GM23248 (cell line): ENCODE measurements at places on chromosomes 7 and 10.

- peak; percentile 59 for DNase-seq
Measured at GRCh38 chr10:124524991-124525653, 63.5 kb downstream of the LHPP start.

- peak; percentile 63 for DNase-seq
Measured at GRCh38 chr10:63628526-63629362, 107.5 kb downstream of the REEP3 start.

- DNase-seq = peak; percentile 75
Measured at GRCh38 chr7:121504482-121504881, 108.4 kb upstream of the FAM3C start.

- peak; percentile 3 for DNase-seq
Measured at GRCh38 chr7:157875230-157876179, 538.7 kb downstream of the DNAJB6 start.

- DNase-seq = no peak
Measured at GRCh38 chr7:4216016-4216415, 466.1 kb upstream of the FOXK1 start.

DNA sequence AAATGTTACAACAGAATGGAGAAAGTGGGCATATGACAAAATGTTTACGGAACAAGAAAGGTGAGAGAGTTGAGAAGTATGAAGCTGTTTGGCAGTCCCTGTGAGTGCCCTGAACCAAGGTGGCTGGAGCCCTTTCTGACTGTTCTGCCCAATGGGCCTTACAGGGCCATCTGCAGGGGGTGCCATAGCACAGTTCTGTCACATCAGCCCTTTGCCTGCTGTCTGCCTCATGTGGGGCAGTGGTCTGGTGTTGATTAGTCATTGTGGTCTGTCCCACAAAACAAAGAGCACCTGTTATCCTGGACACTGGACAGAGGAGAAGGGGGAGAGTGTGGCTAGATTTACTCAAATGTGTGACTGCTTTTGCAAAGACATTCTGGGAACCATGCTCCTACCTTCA lies 51.5 kb upstream of the OSBPL3 start:
- DNase-seq = no peak

DNA sequence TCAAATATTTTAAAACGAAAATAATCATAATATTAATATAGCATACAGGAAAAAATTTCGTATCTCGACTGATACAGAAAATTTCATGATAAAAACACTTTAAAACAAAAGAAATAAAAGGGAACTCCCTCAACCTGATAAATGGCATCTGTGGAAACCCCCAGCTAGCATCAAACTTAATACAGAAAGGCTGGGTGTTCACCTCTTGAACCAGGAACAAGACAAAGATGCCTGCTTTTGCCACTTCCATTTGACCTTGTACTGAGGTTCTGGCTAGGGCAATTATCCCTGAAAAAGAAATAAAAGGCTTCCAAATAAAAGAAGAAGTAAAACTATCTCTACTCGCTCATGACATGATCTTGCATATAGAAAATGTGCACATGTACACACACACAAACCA lies 2.5 kb upstream of the ALOX5 start:
- DNase-seq = no peak

- peak; percentile 29 for DNase-seq
Measured at GRCh38 chr10:112960151-112960681, 10.2 kb downstream of the TCF7L2 start.

DNA sequence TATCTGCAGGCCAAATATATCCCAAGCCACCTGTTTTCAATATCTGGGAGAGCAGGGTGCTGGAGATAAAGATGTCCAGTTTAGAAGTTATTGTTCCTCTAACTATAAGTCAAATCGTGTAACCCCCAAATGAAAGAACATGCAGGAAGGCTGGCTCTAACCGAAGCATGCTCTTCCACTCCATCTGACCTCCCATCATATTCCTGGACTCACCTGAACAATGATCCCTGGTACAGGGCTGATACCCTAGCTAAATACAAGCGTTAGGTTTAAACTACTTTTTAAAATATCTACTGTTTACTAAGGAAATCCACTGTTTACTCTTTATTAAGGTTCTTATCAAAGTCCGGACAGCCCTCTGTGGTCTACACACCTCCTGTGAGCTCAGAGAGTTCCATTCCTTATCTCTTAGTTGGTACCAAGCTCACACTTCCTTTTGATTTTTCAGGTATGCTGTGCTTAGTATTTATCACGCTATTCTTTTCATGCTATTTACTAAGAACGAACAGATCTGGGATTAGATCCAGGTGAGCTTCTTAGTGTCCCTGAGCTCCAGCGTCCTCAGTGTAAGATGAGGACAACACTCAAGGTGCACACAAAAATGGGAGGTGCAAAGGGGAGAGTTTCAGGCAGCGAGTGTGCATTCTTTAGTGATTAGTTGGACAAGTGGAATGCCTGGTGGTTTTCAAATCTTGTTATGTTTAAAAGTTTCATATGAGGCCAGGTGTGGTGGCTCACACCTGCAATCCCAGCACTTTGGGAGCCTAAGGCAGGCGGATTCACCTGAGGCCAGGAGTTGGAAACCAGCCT lies 23.6 kb upstream of the COBL start:
- no peak for DNase-seq

DNA sequence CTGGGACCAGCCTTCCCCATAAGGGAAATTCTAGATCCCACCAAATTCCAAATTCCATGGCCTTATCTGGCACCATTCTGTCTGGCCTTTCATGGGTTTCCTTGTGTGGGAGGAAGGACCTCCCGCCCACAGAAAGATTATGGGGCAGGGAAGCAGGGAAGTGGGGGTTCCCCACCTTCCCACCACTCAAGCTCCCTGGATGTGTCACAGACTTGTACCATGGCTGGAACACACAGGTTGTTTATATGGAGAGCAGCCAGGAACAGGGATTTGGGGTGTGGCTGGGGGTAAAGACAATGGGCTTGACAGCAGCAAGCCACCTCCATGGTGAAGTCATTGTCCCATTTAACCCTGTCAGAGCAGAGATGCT lies 18.3 kb downstream of the UNC5B start:
- no peak for DNase-seq

- peak; percentile 87 for DNase-seq
Measured at GRCh38 chr10:49272251-49273081, 26.5 kb upstream of the C10orf71 start.

- DNase-seq = peak; percentile 37
Measured at GRCh38 chr10:63064706-63065105, 68.4 kb upstream of the NRBF2 start.

- no peak for DNase-seq
Measured at GRCh38 chr10:61286686-61287085, 166.5 kb downstream of the TMEM26 start.

- no peak for DNase-seq
Measured at GRCh38 chr7:136142583-136142982, 165.4 kb upstream of the MTPN start.

DNA sequence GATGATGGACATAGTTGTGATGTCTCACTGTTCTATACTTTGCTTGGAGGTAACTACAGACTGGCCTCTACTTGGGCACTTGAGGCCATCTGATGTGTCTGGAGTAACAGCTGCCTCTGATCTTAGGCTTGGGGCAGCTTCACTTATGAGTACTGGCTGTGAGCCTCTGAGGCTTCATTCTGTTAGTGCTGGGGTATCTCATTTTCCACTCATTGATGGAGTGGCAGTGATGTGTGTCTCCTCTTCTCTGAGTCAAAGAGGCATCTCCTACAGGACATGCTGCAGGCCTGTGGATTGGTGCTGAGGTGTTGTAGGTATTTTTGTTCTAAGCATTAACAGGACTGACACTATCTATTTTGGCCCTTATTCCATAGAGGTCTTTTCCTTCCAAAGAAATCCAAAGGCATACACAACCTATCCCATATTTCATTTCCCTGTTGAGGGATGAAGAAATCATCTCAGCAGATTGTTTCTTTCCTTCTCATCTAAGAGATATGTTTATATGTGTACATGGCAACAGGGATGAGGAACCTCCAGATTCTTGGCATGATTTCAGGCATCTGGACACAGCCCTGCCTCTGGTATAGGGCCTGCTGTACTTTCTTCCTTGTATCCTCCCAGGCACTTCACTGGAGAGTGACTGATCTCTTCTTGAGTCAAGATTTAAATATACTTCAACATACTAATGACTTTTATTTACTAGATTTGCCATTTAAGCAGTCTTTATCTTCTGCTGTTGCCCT lies 65.7 kb upstream of the NOBOX start:
- peak; percentile 20 for DNase-seq

GRCh38 chr10:1642600-1643160 lies 94.6 kb downstream of the ADARB2 start:
- no peak for DNase-seq
